ENCODE measurements at places on chromosomes 5 and 9.

DNA sequence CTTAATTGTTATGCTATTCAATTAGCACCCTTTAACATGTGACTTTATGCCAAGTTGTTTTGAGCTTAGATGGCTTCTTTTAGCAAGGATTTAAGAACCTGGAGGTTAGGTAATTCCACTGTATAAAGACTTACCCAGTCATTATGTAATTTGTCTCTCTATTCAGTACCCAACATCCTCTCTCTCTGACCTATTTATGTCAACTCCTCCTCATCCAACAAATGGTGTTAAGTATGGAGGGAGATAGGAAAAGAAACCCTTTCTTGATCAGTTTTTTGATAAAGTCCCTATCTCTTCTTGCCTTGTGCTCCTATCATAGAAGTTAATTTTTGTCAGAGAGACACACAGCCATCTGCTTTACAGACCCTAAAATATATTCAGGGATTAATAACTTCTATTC lies 181.2 kb upstream of the GPR151 start:
- DNase-seq = no peak

DNA sequence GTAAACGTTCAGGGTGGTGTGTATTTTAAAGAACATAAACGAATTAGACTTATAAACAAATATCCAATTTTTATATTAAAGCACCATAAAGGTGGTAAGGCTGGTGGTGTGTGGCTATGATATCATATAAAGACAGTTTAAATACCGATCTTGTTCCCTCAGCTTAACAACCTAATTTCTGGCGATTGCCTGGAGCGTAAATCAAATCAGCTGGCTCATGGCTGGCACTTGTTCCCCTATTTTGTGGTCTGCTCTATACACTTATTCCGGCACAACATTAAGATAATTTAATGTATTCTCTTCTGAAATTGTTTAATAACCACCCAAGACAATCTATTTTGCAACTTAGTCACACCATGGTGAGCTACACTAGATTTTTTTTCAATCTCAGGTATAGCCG lies 2.4 kb upstream of the HAPLN1 start:
- no peak for DNase-seq

- no peak for DNase-seq
Observed at GRCh38 chr5:72151169-72151568, 43.9 kb downstream of the MAP1B start.

DNA sequence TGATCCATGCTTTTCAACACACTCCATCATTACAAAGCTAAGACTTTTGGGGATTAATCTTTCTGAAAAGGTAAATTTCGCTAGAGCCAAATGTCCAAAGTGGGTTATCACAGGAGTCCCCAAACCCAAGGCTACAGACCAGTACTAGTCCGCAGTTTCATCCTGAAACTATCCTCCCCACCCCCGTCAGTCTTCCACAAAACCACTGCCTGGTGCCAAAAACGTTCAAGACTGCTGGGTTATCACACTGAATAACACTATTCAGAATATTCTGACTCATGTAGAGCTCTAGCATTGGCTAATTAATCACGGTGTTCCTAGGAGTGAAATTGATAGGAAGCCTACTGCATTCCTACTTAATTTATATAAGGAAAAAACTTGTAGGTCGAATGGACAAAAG lies 24.7 kb downstream of the ERP44 start:
- no peak for DNase-seq

DNA sequence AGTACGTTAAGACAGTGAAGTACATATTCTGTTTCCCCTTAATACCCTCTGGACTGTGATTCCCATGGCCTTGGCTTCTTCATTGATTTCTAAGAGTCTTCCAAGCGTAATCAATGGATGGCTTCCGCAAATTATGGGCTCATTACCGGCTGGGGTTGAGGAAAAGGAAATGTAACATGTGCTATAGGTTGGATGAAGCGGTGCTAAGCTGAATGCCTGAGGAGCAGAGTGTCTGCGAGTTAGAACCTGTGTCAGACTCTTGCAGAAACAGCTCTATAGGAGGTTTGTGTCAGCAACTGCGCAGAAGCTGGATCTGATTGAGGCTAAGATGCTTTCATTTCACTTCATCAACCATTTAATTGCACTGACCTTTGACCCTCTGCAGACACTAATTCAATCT lies 114.3 kb upstream of the CDH18 start:
- DNase-seq = no peak

Measured in ecto neural progenitor cell (in vitro differentiated cells).